Activated CD4-positive, alpha-beta T cell treated with anti-CD3 and anti-CD28 coated beads, Interleukin-2, Interleukin-6, amounts not matched to agents 100 ng/mL and 50 ng/mL, durations not matched to agents 16 hours and 8 hours (primary cell): ENCODE measurements at places on chromosomes 2 and 18.

DNA sequence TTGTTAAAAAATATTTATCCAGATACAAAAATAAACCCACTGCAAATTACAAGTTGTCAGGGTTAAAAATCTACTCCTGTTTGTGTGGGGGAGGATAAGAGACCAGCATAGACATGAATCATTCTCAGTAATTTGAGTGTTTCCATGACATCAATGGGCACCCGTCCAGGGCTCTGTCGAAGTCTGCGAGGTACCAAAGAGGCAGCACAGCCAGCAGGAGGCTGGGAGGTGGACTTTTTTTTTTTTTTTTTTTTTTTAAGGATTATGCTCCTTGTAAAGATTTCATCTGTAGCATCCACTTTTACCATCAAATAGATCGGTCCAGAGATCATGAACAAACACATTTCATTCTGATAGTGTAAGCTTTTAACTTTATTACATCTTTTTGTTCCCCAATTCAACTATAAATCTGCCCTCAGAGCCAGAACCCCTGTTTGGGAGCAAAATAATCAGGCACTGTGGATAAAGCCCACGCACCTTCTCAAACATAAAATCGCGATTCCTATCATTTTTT is 182.0 kb downstream of the TCF4 start:
- no peak for DNase-seq

GRCh38 chr2:40218679-40219078 is 233.2 kb downstream of the SLC8A1 start:
- DNase-seq: no peak

- DNase-seq: no peak
These were observed 12.6 kb downstream of the DRC1 start for GRCh38 chr2:26414311-26414710.

DNA sequence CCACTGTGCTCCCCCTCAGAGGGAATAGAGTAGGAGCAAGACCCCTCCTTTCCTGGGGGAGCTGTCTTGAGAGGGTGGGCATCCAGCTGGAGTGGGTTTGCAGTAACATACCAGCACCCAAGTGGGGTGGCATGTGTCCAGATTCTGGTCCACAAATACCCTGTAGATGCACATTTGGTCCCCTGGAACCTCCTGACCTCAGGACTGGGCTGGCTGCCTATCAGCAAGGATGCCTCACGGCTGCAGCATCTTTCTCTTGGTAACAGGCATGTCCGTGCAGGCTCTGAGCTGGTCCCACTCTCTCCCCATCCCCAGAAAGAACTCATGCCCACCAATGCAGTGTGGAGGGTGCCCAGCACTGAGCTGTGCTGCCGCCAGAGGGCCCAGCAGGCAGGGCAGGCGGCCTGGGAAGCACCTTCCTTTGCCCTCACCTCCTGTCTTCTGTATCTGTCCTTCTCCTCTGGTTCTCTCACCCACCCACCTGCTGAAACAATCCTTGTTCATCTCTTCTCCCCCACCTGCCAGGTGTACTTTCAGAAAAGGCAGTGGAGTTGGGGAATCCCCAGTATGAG is 47.4 kb downstream of the ITGB1BP1 start:
- DNase-seq: no peak

GRCh38 chr2:231674587-231675338 is 33.6 kb upstream of the PTMA start:
- DNase-seq: peak; percentile 79

- DNase-seq: no peak
These were observed 25.3 kb downstream of the CRIM1 start for GRCh38 chr2:36380624-36381481.

DNA sequence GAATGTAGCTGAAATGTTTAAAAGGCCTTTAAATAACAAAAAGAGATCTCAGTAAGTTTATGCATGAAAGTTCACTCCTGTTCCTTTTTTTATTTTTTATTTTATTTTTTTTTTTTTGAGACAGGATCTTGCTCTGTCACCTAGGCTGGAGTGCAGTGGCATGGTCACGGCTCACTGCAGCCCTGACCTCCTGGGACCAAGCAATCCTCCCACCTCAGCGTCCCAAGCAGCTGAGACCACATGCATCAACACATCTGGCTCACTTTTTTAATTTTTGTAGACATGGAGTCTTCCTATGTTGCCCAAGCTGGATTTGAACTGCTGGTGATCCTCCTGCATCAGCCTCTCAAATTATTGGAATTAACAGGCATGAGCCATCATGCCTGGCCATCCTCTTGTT is 84.3 kb downstream of the KANSL1L start:
- no peak for DNase-seq

DNA sequence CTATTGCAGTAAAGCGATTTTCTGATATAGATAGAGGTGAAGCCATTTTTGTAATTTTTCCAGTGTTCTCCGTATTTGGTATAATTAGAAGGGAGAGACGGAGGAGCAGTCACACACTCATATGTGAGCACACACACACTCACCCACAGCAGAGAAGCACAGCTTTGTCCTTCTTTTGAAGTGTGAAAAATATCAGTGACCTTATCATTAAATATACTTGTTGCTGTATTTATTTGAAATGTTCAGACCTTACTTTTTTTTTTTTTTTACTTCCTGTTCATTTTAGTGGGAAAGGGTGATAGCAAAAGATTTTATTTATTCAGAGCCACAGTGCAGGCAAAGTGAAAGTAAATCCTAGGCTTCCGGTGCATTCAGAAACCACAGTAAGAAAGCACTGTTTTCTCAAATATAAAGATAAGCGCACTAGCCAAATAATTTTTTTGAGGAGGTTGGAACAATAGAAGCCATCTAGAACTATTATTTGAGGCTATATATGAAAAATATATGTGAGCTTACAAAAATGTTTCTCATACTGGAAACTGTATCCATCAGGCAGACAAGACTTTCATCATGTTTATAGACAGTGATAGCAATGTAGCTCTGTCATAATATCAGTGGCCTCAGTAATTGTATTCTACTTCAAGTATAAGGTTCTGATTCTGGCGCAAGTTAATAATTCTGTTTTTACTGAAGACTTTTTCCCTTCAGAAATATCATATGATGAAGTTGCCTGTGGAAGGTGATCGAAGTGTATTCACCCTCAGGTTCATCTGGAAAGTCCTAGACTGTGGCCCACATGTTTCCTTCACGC is 37.2 kb downstream of the TSHZ1 start:
- DNase-seq: peak; percentile 46

DNA sequence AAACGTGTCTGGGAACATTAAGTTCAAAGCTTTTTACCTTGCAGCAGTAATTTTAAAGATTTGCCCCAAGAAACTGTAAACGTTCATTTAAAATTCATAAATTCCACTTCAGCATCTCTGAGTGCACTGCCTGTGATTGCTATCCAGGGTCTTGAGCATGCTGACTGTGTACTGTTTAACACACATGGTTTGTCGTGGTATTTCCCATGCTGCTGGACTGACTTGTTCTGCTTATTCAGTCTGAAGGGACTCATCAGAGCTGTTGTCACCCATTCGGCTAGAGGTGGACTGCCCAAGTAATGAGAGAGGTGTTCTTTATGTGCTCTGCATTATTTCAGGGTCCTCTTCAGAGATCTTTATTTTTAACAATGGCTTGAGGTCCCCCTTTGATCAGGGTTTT is 53.1 kb downstream of the RHBDD1 start:
- no peak for DNase-seq

DNA sequence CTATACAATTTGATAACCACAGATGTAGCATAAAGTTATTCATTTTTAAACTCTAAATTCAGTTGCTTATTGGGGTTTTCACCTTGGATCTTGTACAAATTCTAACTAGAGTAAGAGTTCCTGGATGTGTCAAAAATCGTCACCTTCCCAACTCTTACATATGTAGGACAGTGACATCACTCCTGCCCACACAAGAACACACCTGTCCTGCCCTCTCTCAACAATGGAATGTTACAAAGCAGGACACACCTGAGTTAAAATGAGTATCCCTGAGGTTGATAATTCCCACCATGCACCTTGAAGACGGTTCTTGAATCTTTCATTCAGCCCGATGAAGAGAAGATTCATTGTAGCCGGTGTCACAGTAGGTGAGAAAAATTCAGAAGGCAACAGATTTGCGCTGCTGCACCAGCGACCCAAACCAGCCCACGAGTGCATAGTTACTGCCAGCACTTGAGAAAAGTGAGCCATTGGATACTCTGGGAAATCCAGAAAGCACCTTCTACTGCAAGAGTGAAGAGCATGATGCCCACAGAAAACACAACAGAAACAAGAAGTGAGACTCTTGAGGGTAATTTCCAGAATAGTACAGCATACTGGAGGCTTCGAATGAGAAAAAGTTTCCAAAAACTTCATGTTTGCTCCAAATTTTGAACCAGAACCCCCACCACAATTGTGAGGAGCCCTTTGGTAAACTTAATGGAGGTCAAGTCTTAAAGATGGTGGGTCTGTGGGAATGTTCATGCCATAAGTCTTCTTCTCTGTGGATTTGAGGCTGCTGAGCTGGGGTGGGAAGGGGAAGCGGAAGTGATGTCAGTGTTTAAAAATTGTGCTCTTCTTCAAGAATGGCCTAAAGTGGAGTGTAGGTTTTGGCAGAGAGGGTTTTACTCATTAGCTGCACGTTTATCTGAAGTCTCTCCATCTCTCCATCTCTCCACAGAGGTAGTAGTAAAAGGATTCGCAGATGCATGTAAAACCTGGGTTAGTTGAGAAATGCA is 34.7 kb upstream of the ADAM23 start:
- DNase-seq: no peak
